ENCODE measurements at places on chromosomes 12 and 14.

- DNase-seq: no peak
Observed at GRCh38 chr14:97499790-97500481, 702.8 kb downstream of the VRK1 start.

- DNase-seq: peak; percentile 81
Observed at GRCh38 chr12:77746096-77746495, 84.6 kb upstream of the NAV3 start.

DNA sequence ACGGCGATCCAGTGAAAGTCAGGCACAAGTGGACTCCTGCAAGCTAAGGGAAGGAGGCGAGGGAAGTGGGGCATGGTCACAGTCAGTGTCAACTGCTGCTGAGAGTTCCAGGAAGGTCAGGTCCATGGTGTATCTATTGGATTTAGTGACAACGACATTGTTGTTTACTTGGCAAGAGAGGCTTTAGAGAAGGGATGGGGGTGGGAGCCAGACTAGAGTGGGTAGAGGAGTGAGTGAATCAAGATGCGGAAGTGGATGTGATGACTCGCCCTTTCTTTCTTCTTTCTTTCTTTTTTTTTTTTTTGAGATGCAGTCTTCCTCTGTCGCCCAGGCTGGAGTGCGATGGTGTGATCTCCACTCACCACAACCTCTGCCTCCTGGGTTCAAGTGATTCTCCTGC, 12.5 kb downstream of the P2RX7 start:
- no peak for DNase-seq

- no peak for DNase-seq
Observed at GRCh38 chr12:16604596-16605252, 1.2 kb downstream of the LMO3 start.

DNA sequence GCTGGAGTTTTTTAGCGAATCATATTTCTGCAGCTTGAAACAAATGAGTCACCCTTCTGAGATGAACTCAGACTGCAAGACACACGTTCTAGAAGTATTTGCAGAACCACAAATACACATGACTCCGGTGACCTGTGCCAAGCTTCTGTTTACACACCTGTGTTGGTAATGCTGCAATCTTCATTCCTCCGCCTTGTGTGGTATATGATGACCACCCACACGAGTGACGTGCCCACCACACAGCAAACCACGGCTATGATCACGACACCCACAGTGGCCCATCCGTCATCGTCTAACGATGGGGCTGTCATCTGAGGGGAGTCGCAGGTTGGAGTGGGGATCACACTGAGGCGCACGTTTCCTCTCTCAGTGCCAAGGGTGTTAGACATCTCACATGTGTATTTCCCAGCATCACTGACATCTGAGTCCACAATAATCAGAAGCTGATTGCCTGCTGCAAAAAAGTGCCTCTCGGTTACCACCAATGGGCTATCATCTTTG, 43.0 kb downstream of the LRIG3 start:
- DNase-seq: no peak

GRCh38 chr14:104732355-104732804, 8.4 kb downstream of the ADSS1 start:
- peak; percentile 39 for DNase-seq

GRCh38 chr12:27504507-27504906, 19.5 kb upstream of the PPFIBP1 start:
- no peak for DNase-seq

- DNase-seq: no peak
Observed at GRCh38 chr12:99122959-99123358, 477.9 kb downstream of the APAF1 start.

- DNase-seq: no peak
Observed at GRCh38 chr12:116885491-116885890, 4.2 kb upstream of the HRK start.

DNA sequence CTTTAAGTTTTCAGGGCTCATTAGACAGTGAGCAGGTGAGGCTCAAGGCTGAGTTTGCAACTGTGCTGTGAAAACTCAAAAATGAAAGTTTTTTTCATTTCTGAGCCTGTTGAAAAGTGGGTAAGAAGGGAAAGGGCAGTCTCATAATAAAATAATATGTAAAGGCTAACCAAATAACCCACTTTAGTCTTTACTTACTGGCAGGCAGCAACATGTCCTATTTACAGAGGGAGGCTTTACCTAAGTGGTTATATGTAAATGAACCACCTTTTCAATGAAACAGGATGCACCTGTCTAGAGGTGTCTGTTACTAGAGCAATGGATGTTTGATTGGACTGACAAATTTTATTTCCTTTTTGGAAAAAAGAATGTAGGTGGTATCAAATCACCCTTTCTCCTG, 158.0 kb downstream of the ETV6 start:
- DNase-seq: no peak

- DNase-seq: no peak
Observed at GRCh38 chr12:124562018-124562795, 5.2 kb downstream of the NCOR2 start.

DNA sequence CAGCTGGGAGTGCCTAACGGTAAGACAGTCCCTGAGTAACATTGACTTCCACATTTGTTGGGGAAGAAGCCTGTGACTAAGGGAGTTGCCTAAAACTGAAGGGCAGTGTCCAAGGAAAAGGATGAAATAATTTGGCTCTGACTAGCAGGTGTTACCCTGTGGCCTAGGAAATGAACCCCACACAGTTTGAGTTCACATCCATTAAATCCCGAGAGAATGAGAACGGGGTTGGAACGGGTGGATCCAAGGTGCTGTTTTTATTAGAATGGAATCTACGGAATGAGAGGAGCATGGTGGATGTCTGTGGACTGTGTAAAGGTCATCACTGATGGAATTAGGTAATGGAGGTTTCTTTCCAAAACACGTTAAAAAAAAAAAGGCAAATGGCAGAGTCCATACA, 324.0 kb downstream of the MED13L start:
- no peak for DNase-seq

- no peak for DNase-seq
Observed at GRCh38 chr12:26460361-26460760, 265.0 kb downstream of the SSPN start.

DNA sequence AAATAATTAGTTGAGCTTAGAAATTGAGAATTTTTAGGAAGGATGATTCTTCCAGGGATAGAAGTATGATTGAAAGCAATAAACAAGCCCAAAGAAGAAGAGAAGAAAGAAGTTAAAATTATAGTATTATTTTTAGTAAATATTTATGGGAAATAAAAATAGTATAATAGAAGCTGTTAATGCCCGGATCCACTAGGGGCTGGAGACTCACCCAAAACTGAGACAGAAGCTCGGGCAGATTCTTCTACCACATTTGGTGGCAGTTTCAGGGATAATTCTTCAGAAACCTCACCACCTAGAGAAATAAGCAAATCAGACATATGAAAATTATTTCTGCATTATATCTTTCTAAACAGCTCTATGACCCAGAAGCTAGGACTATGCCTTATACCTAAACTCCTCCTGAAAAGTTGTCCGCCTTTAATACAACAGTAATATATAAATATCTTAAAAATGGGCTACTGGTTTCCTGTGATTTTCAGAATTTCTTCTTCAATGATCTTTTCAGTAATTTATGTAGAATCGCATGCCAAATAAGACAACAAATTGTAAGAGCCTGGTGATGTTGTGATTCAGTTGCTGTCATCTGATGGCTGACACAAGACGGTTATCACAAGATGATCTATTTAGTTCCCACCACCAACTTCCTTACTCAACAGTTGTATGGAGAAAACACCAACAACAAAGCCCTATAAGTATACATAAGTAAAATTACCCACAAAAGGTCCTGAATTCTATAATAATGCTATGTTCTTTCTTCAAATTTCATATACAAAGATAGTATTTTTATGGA, 35.6 kb downstream of the A2M start:
- no peak for DNase-seq

DNA sequence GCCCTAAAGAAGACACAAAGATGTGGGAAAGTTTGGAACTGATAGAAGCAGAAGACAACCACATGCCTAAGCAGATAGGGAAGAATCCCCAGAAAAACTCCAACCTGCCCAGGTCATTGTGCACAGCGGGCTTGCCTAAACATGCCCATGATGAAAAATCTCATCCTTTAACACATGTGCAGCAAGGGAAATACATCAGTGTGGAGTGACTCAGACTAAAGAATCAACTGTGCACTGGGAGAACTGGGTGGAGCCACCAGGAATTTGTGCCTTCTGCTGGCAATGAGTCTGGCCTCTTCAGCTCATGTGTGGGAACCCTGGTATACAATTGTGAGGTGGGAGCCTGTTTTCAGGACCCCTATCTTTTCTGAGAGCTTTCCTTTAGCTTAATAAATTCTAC, 398.5 kb downstream of the FSCB start:
- DNase-seq: no peak

GRCh38 chr12:114875313-114875712, 191.3 kb upstream of the TBX3 start:
- DNase-seq: no peak

- DNase-seq: no peak
Observed at GRCh38 chr12:114657597-114657920, 26.4 kb downstream of the TBX3 start.

GRCh38 chr12:46073321-46073720, 82.9 kb upstream of the SCAF11 start:
- DNase-seq: no peak

GRCh38 chr12:122852336-122853275, 17.3 kb downstream of the HIP1R start:
- DNase-seq: peak; percentile 58

DNA sequence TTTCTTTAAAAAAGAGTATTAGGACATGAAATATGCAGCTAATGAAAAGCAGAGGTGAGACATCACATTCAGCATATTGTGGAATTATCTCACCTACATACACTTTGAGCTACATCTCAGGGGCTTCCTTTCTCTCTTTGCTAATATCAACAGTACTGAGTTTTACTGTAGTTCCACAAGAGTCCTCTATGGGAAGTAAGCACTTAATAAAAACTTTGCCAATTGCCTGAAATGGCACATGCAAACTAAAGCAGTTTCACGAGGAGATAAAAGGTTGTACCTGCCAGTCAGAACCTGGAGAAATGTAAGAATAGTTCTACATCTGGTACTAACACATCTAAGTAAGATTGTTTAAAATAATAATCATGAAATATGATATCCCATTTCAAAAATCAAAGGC, 73.5 kb upstream of the GPHB5 start:
- DNase-seq: peak; percentile 13

DNA sequence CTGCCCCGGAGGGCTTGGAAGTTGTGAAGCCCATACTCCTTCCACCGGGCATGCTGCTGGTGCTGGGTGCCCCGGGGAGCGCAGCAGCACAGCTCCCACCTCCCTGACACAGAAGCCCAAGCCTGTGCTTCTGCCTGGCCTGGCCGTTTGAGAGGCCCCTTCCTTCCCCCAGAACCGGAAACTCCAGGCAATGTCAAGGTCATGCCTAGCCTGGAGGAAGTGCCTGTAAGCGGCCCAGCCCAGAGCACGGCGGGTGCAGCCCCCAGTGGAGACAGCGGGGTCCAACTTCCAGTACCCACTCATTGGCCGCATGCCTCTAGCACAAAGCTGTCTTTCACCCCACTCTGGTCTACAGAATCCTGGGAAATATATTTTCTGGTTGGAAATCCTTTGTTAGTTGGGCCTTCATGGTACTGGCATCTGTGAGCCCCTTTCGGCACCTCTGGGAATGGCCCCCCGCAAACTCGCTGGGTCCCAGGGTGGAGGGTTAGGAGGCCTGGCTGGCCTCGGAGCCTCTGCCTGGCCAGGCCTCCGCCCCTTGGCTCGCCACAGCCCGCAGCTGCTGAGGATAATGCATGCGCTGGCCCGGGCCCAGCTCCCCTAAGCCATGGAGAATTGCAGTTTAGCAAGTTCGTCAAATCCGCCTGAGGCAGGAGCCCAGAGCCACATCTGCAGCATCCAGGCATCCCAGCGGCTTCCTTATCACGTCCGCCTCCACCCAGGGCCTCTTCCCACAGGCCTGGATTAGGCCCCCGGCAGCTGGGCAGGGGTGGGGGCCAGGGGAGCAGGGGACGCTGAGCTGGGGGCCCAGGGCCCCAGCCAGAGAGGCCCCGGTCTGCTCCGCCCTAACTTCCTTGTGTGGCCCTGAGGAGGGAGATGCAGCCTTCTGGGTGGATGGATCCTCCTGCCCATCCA, 48.9 kb upstream of the DLK1 start:
- DNase-seq: peak; percentile 51

GRCh38 chr14:26486922-26487321, 110.9 kb downstream of the NOVA1 start:
- DNase-seq: no peak
